ENCODE measurements at places on chromosomes 5 and 9. TPM values are rescaled to one million over a fixed set of nuclear protein-coding genes. Genes with fewer than 3 reads are reported as not detected.

Gene CCT5
- total RNA-seq = 956 TPM

Gene SV2C
- total RNA-seq = 0.43 TPM

Gene SPATA31D4
- total RNA-seq = not detected

Gene CARTPT
- total RNA-seq = not detected

Gene ABCA1
- 8.2 TPM for total RNA-seq

DNA sequence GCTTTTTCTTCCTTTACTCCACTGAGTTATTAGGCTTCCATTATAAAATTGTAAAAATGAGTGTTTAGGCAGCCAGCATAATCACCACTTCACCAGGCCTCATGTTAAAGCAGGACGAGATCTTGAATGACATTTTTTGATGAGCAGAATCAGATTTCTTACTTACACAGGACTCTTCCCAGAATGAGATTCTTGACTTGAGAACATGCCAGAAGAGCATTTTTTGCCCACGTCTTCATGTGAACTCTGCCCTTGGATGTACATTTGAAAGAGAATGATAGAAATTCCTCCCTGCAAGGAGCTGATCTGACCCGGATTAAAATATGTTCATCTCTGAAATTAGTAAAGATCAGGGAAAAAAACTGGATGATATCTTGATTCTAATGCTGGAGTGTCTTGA lies 212.1 kb upstream of the ADRA1B start:
- no peak for DNase-seq

DNA sequence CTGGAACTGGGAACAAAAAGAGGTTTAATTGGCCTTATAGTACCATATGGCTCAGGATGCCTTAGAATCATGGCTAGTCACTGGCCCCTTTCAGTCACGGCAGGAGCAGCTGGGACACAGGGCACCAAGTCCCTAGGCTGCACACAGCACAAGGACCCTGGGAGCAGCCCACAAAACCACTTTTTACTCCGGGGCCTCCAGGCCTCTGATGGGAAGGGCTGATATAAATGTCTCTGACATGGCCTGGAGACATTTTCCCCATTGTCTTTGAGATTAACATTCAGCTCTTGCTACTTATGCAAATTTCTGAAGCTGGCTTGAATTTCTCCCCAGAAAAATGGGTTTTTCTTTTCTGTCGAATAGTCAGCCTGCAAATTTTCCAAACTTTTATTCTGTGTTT lies 1026.4 kb upstream of the COX7C start:
- no peak for DNase-seq
